NCI-H2227 treated with DMSO at 0.1 percent for 48 hours (cell line): ENCODE measurements at places on chromosomes 7 and 10.

- no peak for DNase-seq
Measured at GRCh38 chr7:99155211-99155610, 11.3 kb upstream of the SMURF1 start.

DNA sequence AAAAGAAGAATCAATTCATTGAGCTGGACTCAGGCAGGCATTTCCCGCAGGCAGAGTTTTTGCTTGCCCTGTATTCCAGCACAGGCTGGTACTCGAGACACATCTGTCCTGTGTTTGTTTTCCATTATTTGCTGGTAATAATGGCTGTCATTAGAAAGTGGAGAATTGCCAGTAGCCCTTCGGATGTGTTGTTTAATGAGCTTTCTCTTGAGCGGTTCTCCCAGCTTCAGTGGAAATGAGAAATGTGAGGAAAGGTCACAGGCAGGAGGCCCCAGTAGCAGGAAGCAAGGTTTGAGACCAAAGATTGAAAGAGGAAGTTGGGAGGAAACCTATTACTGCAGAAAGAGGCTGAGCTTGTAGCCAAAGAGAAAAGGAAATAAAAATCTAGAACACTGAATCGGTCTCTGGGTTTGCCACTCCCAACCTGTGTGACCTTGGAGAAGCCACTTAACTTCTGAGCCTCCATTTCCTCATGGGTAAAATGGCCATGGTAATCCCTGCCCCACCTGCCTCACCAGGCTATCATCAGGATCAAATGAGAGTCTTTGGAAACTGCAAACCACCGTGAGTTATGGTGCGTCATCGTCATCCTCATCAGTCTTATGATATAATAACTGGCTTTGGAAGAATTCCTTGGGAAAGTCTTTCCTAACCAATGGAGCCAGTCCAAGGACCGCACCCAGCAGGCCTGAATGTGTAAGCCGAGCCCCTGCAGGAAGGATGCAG is 67.7 kb downstream of the TACR2 start:
- DNase-seq = peak; percentile 35

DNA sequence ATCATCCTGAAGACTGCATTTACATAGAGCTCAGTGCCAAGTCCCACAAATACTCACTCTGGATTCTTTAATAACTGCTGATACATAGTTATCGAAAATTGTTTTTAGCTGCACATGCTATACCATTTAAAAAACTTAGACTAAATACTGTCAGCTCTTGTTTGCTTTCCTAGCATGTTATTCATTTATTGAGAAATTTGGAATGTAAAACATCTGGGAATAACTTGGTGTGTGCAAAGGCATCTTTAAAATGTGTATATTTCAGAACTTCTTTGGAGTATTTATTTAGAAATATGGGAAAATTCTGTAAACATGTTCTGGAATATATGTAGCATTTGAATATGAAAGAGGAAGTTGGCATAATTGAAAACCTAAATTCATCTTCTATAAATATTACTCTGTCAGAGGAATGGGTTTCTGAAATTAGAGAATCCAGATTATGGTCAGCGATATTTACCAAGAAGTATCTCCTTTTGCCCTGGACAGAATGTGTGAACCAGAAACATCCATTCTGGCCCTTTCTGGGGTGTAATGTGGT is 119.7 kb downstream of the ARID5B start:
- no peak for DNase-seq

GRCh38 chr7:133095119-133095671 is 13.3 kb upstream of the CHCHD3 start:
- no peak for DNase-seq
